ENCODE measurements at places on chromosomes 13 and 19.

DNA sequence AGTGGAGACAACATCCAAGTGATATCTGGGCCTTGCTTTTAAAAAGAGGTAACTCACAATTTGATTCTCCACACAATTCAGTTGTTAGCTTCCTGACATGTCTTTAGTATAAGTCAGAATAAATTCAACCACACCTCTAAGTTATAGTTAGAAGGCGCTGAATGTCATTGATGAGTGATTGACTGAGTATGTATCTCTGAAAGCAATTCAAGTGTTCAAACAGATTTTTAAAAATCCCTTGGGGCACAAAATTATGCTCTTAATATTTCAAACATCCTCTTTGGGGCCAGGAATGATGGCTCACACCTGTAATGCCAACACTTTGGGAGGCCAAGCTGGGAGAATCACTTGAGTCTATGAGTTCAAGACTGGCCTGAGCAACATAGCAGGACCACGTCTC is 137.0 kb upstream of the PRR20A start:
- no peak overlapping the region for H3K27ac ChIP-seq
- H3K36me3 ChIP-seq = no peaks in the 10 kb centered on the region
- no peak for DNase-seq

GRCh38 chr19:17488593-17489391 is 18.5 kb downstream of the SLC27A1 start:
- H3K36me3 ChIP-seq = no peaks in the 10 kb centered on the region
- peak; percentile 86 for DNase-seq
- peak overlapping the region; percentile 63 for H3K4me3 ChIP-seq
- peak overlapping the region; percentile 45 for H3K27ac ChIP-seq
- H3K4me1 ChIP-seq = peaks cover 17% of the 10 kb centered on the region
- H3K27me3 ChIP-seq = peaks cover 8% of the 10 kb centered on the region

DNA sequence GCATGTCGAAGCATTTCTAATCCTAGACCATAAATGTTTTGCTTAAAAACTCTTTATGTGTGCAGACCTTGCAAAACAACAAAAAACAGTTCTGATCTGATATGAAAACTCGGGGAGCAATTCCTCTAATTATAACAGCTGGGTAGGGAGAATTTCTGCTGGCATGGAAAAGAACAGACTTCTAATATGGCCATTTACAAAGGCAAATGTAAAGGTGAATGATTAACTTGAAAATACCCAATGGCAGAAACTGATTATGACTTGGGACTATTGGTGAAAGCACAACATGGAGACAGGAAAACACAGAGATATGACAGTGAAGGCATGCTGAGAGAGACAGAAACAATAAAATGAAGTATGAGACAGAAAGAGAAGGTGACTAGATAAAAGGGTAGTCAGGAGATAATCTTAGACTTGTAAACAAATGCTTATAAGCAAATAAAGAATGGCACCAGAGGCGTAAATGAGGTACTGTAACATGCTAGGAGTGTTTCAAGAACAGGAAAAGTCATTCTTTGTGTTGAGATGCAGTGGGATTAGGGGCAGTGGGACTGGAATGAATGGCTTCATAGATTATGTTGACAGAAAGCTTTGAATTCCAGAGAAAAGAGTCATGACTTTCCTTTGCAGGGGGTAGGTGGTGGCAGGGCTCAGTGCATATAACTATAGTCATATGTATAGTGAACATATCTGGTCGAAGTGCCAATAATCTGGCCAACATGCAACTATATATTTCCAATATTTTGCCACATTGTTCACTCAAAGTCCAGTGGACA is 393.0 kb downstream of the ITGBL1 start:
- no peak for DNase-seq
- peaks cover 19% of the 10 kb centered on the region for H3K4me1 ChIP-seq
- H3K36me3 ChIP-seq = no peaks in the 10 kb centered on the region

- peaks cover 15% of the 10 kb centered on the region for H3K4me1 ChIP-seq
- H3K27me3 ChIP-seq = no peaks in the 10 kb centered on the region
- H3K27ac ChIP-seq = peak overlapping the region; percentile 13
- H3K36me3 ChIP-seq = no peaks in the 10 kb centered on the region
- H3K4me3 ChIP-seq = peak overlapping the region; percentile 18
Observed at GRCh38 chr13:29887686-29888085, 37.3 kb upstream of the UBL3 start.

GRCh38 chr13:94481941-94482340 is 2.5 kb upstream of the DCT start:
- H3K4me3 ChIP-seq = peak overlapping the region; percentile 47
- H3K27me3 ChIP-seq = peaks cover 2% of the 10 kb centered on the region
- peak overlapping the region; percentile 57 for H3K27ac ChIP-seq
- H3K36me3 ChIP-seq = no peaks in the 10 kb centered on the region
- no peak for DNase-seq

GRCh38 chr19:33227870-33228599 is 2.4 kb upstream of the SLC7A10 start:
- peaks cover 27% of the 10 kb centered on the region for H3K27me3 ChIP-seq
- H3K4me1 ChIP-seq = peaks cover 2% of the 10 kb centered on the region
- H3K27ac ChIP-seq = no peak overlapping the region
- peaks cover 17% of the 10 kb centered on the region for H3K36me3 ChIP-seq
- no peak for DNase-seq
- no peak overlapping the region for H3K4me3 ChIP-seq

GRCh38 chr13:94557684-94558235 is 38.2 kb downstream of the TGDS start:
- no peaks in the 10 kb centered on the region for H3K4me1 ChIP-seq
- H3K4me3 ChIP-seq = no peak overlapping the region
- H3K27ac ChIP-seq = no peak overlapping the region
- no peaks in the 10 kb centered on the region for H3K27me3 ChIP-seq

DNA sequence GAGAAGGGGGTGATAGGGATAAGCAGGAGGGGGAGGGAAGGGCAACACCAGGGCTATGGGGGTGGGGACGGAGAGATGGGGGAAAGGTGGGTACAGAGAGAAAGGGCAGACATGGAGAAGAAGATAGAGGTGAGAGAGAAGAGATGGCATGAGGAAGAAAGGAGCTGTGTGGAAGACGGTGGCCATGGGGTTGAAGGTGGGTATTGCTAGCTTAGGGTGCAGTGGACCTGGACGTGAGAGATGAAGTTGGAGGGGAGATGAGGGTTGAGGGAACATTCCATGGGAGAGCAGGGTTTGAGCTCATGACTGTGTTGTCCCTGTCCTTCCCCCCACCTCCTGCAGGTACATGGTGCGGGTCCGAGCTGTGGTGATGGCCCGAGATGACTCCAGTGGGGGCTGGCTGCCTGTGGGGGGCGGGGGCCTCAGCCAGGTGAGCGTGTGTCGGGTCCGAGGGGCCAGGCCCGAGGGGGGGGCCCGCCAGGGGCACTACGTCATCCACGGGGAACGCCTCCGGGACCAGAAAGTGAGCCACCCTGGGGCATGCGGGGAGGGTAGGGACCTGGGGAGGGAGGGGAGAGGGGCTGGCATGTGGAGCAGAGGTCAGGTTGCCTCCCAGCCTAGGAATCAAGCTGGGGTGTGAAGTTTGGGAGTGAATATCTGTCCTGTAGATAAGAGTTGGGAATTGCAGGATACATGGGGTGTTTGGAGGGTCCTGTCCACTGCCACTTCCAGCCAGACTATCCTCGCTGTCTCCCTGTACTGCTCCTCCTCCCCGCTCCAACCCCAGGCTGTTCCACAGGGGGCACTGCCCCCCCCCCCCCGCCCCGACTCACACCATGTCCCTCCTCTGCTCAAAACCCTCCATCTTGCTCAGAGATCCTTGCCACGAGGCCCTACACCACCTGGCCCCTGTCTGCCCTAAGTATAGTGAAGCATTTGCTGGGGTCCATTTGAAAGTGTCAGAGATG is 1.7 kb downstream of the SPRED3 start:
- H3K4me3 ChIP-seq = peak overlapping the region; percentile 78
- no peak for DNase-seq
- no peak overlapping the region for H3K27ac ChIP-seq
- H3K27me3 ChIP-seq = peaks cover 29% of the 10 kb centered on the region
- H3K36me3 ChIP-seq = peaks cover 7% of the 10 kb centered on the region

GRCh38 chr13:75725736-75726135 is 89.6 kb downstream of the LMO7 start:
- DNase-seq = no peak
- H3K4me1 ChIP-seq = no peaks in the 10 kb centered on the region
- no peaks in the 10 kb centered on the region for H3K36me3 ChIP-seq
- H3K27ac ChIP-seq = no peak overlapping the region
- no peaks in the 10 kb centered on the region for H3K27me3 ChIP-seq

- H3K4me3 ChIP-seq = no peak overlapping the region
- H3K27me3 ChIP-seq = peaks cover 30% of the 10 kb centered on the region
Observed at GRCh38 chr19:4370418-4371041, 27.2 kb downstream of the MPND start.
